ENCODE measurements at places on chromosomes 3 and 15. TPM values are rescaled to one million over a fixed set of nuclear protein-coding genes. Genes with fewer than 3 reads are reported as not detected.
A peak's percentile ranks its signal among the peaks of the same experiment; 100 is the strongest.

Gene CHRD
- total RNA-seq, result 0.11 TPM

DNA sequence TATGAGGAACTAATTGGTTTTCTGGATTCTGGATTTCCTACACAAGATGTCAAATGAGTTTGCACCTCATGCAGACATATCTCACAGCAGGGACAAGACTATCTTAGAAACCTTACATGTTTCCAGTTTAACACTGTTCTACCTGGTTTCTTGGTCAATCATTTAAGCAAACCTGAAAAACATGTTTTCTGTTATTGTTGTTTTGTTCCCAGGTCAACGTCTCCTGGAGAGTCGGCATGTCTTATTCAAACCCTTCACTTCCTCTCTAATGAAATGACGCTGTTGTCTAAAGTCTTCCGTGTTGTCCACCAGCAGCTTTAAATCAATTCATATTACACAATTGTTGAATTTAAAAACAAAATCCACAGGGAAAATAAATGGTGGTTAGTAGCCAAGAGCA lies 150.9 kb downstream of the CNTN3 start:
- DNase-seq, result no peak

DNA sequence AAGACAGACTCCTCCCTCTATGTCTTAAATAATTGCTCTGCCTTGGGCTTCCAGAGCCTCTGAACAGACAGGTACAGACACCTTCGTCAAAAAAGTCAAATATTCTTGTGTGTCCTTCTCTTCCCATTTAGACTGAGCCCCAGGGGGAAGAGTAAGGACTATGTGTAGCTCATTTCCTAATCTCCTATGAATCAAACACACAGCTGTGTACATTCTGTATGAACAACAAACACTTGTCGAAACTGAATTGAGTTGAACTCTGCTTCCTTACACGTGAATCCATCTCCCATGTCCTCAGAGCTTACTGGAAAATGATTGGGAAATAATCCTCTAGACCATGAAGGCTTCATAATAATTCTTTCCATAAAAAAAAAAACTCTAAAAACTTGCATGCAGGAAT lies 80.8 kb downstream of the MOBP start:
- DNase-seq, result no peak

Gene GOLGA6B
- total RNA-seq, result not detected

DNA sequence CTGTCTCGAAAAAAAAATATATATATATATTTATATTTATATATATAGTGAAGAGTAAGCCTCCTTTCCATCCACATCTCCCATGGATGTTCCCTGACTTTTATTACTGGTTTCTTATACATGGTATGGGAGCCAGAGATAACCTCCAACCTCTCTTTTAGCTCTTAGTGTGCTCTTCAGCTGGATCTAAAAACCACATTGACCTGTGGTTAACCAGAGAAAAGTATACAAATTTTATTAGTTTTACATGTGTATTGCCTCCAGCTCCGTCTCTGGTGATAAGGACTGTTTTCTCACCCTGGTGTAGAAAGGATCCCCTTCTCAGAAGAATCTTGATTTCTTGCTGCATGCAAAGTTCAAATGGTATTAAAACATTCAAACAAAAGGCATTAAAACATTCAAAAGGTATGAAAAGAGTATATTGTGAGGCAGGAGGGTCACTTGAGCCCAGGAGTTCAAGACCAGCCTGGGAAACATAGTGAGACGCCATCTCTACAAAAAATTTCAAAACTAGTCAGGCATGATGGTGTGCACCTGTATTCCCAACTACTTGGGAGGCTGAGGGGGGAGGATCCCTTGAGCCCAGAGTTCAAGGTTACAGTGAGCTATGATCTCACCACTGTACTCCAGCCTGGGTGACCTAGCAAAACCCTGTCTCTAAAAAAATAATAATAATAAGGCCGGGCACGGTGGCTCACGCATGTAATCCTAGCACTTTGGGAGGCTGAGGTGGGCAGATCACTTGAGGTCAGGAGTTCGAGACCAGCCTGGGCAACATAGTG lies 13.5 kb upstream of the TTBK2 start:
- no peak for DNase-seq

Gene KBTBD13
- total RNA-seq, result not detected

Gene BSN
- 0.29 TPM for total RNA-seq

DNA sequence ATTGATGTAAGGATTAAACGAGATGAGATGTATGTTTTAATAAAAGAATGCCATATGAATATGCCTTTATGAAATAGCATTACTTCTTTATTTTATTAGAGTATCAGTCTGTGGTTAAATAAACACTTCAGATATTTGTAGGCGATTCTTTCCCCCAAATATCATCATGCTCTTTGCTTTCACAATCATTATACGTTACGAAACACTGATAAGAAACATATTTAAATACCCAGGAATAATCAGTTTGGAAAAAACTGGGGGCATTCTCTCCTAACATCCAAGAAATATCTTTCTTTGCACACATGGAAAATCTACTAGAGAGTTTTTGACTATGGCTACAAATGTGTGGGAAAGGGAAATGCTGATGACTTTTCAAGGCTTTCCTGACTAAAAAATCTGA lies 4.4 kb upstream of the PLAAT1 start:
- DNase-seq, result no peak

Gene ADAMTS9
- 3.3 TPM for total RNA-seq

Gene CLRN1
- total RNA-seq, result not detected

Gene ROPN1B
- total RNA-seq, result 0.27 TPM

Gene TLR9
- not detected for total RNA-seq

DNA sequence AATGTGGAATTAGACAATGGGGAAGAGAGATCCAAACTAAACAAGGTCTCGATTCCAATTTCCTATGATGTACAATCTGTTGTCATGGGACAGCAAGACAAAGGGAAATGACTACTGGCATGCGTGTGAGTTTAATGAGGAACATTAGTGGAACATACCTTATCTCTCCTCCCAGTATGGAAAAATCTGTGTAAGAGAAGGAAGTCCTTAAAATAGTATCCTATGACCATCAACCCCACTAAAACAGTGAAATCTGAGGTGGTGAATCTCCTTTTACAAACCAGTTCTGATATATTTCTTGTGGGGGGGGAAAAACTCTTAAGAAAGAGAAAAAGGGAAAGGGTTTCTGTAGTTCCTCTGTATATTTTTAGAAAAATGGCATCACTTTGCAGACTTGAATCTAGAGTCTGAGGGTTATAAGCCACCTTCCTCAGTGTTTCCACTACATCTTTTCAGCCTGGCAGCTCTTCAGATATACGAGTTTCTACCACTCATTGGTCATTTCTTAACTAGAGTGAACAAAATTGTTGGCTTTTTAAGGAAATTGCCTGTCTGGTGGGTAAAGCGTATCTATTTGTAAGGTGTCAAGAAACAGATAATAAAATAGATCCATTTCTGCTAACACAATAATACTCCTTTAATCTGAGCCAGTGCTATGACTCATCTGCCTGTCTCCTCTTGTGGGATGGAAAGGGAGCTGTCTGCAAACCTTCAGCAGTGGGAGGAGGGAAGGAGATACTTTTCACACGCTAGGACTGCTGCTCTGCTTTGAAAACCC lies 3.0 kb upstream of the TNFAIP8L3 start:
- peak; percentile 84 for DNase-seq

DNA sequence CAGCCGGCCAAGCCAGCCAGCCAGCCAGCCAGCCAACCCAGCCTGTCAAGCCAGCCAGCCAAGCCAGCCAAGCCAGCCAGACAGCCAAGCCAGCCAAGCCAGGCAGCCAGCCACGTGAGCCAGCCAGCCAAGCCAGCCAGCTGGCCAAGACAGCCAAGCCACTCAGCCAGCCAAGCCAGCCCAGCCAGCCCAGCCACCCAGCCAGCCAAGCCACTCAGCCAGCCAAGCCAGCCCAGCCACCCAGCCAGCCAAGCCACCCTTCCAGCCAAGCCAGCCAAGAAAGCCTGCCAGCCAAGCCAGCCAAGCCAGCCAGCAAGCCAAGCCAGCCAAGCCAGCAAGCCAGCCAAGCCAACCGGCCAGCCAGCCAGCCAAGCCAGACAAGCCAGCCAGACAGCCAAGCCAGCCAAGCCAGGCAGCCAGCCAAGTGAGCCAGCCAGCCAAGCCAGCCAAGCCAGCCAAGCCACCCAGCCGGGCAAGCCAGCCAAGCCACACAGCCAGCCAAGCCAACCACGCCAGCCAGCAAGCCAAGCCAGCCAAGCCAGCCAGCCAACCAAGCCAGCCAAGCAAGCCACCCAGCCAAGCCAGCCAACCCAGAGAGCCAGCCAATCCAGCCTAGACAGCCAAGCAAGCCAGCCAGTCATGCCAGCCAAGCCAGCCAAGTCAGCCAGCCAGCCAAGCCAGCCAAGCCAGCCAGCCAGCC lies 199.5 kb downstream of the GOLGA6L6 start:
- peak; percentile 76 for DNase-seq

GRCh38 chr15:52486003-52486996 lies 42.4 kb downstream of the MYO5A start:
- DNase-seq, result no peak

Data from Daoy (cell line).